ENCODE measurements at places on chromosomes 12 and 14.

- peak; percentile 61 for DNase-seq
These were observed 12.4 kb upstream of the SNAPC1 start for GRCh38 chr14:61749867-61750266.

DNA sequence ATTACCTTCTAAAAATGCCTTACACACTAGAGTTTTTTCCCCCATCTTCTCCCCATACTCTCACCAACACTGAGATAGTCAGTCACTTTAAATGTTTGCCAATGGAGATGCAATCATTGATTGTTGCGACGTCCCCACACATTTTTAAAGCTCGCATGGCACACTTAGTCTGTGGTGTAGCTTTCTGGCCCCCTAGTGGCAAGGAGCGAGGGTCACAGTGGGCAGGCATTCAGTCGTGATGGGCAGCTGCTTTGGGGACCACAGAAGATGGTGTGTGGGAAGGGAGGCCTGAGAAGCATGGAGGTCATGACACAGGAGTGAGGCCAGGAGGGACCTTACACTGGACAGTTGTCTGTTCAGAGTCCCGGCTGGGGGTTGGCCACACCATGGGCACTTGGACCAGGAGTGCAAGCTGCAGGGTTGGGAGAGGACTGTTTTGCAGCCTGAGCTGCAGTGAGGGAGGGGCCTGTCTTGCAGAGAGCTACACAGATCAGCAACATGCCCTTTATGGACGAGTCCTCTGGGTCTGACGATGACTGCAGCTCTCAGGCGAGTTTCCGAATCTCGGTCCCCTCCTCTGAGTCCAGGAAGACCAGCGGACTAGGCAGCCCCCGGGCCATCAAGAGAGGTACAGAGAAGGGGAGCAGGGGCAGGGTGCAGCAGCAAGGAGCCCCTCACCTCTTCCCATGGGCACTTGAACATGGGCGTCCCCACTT is 28.6 kb downstream of the PIGH start:
- peak; percentile 39 for DNase-seq

DNA sequence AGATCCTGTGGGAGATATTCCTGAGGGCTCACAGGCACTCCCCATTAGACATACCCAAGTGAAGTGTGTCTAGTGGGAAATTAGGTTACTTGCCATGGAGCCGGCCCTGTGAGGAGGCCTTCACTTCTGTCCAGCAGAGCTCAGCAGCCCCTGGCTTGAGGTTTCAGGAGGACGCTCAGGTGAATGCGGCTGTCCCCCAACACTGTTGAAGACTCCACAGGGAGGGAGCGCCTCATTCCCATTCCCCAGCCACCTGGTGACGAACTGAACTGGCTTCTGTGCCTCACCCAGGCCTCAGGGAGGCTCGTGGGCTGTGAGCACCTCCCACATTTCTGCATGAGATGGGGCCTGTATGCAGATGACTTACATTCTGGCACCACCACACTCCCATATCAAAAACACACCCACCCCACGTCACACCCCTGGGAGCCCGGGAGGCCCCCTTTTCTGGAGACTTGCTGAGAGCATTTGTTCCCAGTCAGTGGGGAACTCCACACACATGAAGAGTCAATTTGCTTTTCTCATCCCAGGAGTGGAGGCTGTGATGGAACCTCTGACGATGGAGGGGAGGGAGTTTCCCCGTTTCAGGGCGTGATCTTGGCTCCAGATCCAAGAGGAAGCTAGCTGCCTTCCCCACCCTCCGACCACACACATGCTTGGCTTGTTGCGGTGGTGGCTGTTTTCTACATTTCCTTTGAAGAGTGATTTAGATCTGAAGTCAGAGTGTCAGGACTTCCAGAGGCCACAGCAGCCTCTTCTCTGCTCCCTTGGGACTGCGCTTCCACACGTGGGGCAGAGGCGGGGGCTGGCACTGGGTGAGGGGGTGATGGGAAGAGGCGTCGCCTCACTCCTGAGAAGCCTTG is 120.7 kb downstream of the ADGRD1 start:
- no peak for DNase-seq

DNA sequence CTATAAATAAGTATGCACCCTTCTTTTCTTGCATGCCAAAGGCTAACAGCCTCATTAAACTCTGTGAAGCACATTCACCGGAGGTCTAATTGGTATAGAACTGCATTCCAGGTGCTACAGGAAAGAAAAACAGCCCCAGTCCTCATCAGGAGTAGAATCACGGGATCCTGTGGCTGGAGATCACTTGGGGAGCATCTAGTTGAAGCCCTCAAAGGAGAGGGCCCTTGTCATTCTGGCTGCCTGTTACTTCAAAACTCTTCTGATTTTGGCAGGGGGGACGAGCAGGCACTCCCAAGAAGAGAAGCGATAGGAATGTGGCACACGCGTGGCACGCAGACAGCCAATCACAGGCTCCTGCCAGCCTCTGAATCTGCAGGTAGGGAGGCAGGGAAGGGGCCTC is 154.4 kb downstream of the TTC7B start:
- peak; percentile 45 for DNase-seq

- DNase-seq, result no peak
These were observed 140.4 kb downstream of the EFCAB11 start for GRCh38 chr14:89814126-89814525.

- DNase-seq, result peak; percentile 70
These were observed 161.1 kb downstream of the PPFIA2 start for GRCh38 chr12:81597928-81598604.

- peak; percentile 43 for DNase-seq
These were observed 193.6 kb upstream of the SEL1L start for GRCh38 chr14:81727218-81727617.

- DNase-seq, result no peak
These were observed 213.4 kb upstream of the NUDT4 start for GRCh38 chr12:93164103-93164880.

GRCh38 chr12:53543539-53543938 is 36.3 kb upstream of the NPFF start:
- peak; percentile 77 for DNase-seq

- no peak for DNase-seq
These were observed 55.7 kb upstream of the OVCH1 start for GRCh38 chr12:29552994-29553748.

DNA sequence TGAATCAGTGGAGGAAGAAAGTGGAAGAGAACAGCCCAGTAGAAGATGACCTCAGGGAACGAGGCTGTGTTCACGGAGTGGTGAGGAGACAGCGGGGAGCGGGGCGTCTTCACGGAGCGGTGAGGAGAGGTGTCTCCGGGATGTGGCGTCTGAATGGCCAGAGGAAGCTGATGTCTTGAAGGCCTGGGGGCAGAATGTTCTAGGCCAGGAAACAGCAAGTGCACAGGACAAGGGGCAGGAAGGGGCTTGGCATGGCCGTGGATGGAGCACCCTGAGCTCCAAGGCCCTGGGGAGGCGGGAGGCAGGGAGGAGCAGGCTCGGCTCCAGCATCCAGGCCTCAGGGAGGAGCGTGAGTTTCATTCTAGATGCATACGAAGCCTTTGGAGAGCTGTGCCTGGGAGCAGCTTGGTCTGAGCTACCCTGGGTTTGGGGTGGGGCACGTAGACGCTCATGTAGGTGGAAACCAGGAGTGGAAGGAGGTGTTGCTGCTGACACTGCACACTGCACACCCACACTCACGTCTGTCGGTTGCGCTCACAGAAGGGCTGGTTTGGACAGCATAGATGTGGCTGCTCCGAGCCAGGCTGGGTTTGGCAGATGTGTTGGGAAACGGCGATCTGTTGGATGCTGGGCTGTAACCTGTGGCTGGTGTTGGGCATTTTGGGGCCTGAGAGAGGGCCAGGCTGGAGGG is 131.6 kb downstream of the ADGRD1 start:
- DNase-seq, result no peak

Data from renal cortical epithelial cell (primary cell).